H1 (cell line): ENCODE measurements at places on chromosomes 6 and 20. TPM values are rescaled to one million over a fixed set of nuclear protein-coding genes. Genes with fewer than 3 reads are reported as not detected.

GZF1 gene
- 11.9 and 14.5 TPM in 2 replicates for total RNA-seq

DNA sequence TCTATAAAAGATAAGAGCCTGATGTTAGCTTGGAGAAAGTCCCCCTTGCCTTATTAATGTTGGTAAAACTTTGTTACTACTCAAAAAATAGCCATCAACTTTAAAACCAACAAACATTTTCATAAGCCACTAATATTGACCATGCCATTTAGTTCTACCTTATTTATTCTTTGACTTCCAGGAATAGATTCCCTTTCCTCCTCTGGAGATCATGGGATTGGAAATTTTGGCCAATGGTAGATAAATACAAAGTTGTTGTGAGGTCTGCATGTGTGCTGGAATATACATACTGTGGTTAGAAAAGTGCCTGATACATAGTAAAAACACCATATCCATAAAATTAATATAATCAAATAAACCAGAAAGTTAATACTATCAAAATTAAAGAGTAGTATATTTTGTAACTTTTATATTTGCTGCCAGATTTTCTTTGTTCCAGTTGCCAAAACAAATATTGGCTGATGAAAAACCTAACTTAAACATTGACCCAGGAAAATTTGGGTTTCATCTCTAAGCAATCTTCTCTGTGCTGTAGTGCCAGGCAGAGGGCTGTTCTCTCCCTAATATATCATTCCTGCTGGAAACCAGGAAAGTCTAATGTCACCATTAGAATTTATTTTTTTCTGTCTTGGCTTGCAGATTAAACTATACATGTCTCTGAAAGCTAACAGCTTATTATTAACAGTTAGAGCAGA, 169.1 kb downstream of the NKAIN2 start:
- DNase-seq = no peak

WFDC5 gene
- total RNA-seq = not detected in 2 replicates

- no peak for DNase-seq
Observed at GRCh38 chr6:26075063-26075717, 12.0 kb upstream of the HFE start.
